Left ventricle myocardium inferior (tissue), 1 donor: ENCODE measurements at places on chromosomes 5 and 9. TPM values are rescaled to one million over a fixed set of nuclear protein-coding genes. Genes with fewer than 3 reads are reported as not detected.
A peak's percentile ranks its signal among the peaks of the same experiment; 100 is the strongest.

The RASEF gene
- total RNA-seq: 0.05 TPM

The PRDM9 gene
- total RNA-seq: not detected

The NSG2 gene
- 0.08 TPM for total RNA-seq

The PCDHB15 gene
- total RNA-seq: 2.8 TPM

The SPINK6 gene
- total RNA-seq: not detected

The WNT8A gene
- not detected for total RNA-seq

The SLC23A1 gene
- not detected for total RNA-seq

The HRCT1 gene
- 6.2 TPM for total RNA-seq

The ZNF354C gene
- 5.2 TPM for total RNA-seq

The TTC1 gene
- 94.2 TPM for total RNA-seq

- H3K4me3 ChIP-seq: peak within 1 kb of the TSS; percentile 93
- H3K27ac ChIP-seq: peak within 1 kb of the TSS; percentile 97
- peak; percentile 88 for DNase-seq
- H3K36me3 ChIP-seq: no peaks in the 10 kb centered on the region
- no peaks in the 10 kb centered on the region for H3K27me3 ChIP-seq
These were observed at the start of gene RNF145 for GRCh38 chr5:159209438-159210209. Gene RNF145 (minus strand): TSS chr5:159209553. CDS start chr5:159203617, 5,936 bp downstream.

DNA sequence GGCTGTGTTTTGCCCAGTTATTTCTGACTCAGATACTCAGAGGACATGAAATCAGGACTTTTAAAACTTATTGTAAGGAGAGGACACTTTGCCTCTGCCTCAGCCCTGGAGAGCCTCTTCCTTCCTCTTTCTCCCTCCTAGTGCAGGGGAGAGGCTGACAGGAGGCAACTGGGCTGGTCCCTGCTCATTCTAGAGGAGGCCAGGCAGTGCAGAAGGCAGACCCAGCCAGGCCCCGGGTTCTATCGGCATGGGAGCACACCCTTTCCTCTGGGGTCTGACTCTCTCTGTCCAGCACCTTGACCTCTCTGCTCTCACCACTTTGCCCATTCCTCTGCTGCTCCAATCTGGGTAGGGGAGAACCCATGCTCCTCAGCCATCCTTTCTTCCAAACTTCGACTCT, 16.0 kb upstream of the SMIM32 start:
- no peak for DNase-seq
- no peaks in the 10 kb centered on the region for H3K36me3 ChIP-seq
- H3K4me3 ChIP-seq: no peak overlapping the region
- H3K27me3 ChIP-seq: peaks cover 87% of the 10 kb centered on the region

DNA sequence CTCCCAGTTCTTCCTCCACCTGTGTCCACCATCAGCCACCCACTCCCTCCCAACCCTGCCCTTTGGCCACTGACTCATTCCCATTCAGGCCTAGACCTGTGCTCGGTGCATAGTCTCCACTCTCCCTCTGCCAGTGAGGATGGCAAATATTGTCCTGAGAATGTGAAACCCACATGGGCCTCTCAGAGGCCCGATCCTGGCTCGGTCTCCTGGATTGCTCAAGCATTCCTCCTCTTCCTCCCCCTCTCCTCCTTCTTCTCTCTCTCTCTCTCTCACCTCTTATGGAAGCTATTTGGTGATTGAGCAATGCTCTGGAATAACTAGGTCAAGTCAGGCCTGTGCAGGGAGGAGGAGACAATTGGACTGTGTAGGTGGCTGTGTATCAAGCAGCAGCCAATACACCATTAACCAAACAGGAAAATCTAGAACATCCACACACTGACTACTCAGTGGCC, 99.9 kb downstream of the KLF4 start:
- H3K4me3 ChIP-seq: no peak overlapping the region
- peaks cover 52% of the 10 kb centered on the region for H3K4me1 ChIP-seq
- no peaks in the 10 kb centered on the region for H3K27me3 ChIP-seq
- no peaks in the 10 kb centered on the region for H3K36me3 ChIP-seq

DNA sequence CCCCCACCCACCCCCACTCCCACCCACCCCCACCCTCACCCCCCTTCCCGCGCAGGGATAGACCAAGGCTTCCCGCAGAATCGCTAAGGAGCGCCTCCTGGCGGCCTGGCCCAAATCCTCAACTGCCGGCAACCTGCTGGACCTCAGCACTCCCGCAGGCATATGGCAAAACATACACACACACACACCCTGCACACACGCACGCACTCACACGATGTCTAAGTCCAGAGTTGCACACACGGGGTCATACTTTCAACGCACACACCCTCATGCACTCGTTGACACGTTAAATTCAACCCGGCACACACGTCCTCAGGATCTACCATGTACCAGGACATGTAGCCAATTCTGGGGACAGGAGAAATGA, 1.7 kb downstream of the CPLX2 start:
- no peaks in the 10 kb centered on the region for H3K36me3 ChIP-seq
- DNase-seq: no peak
- H3K27me3 ChIP-seq: peaks cover 88% of the 10 kb centered on the region
- peaks cover 14% of the 10 kb centered on the region for H3K4me1 ChIP-seq
- no peak overlapping the region for H3K4me3 ChIP-seq

DNA sequence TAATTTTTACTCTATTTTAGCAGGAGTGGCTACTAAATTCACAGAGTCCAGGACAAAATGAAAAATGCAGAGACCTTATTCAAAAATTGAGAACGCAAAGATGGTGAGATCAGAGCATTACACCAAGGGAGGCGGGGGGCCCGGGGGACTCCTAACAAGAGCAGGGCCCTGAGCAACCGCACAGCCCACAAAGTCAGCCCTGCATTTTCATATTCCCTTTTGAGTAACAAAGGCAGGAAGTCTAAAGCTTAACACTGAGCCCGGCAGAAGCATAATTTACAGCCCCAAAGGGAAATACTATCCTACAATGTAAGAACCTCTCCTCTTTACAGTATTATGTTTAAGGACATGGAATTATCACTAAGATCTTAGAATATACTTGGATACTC, 69.4 kb downstream of the TLE1 start:
- H3K27me3 ChIP-seq: peaks cover 5% of the 10 kb centered on the region
- peaks cover 31% of the 10 kb centered on the region for H3K36me3 ChIP-seq
- no peak for DNase-seq
- H3K27ac ChIP-seq: no peak overlapping the region

- no peak overlapping the region for H3K4me3 ChIP-seq
- peaks cover 48% of the 10 kb centered on the region for H3K36me3 ChIP-seq
- DNase-seq: no peak
- H3K4me1 ChIP-seq: peaks cover 38% of the 10 kb centered on the region
These were observed 109.0 kb downstream of the DPYSL3 start for GRCh38 chr5:147400881-147401280.

DNA sequence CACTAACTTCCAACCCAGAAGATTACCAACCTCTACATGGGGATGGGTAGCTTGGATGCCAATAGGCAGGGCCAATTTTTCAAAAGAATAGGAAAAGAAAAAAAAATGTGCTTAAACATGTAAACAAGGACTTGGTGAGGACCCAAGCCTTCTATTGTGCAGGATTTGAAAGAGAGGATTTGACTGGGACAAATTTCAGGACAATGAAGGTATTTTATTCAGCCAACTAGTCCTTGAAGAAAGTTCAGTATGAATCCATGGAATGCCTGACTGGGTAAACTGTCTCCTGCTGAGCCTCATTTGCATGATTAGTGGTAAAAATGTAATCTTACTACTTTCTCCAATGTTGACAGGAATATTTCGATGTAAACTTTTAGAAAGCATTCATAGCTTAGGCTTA, 192.5 kb upstream of the RORB start:
- H3K36me3 ChIP-seq: no peaks in the 10 kb centered on the region
- H3K27me3 ChIP-seq: no peaks in the 10 kb centered on the region
- H3K4me3 ChIP-seq: no peak overlapping the region
- no peaks in the 10 kb centered on the region for H3K4me1 ChIP-seq
- no peak overlapping the region for H3K27ac ChIP-seq

DNA sequence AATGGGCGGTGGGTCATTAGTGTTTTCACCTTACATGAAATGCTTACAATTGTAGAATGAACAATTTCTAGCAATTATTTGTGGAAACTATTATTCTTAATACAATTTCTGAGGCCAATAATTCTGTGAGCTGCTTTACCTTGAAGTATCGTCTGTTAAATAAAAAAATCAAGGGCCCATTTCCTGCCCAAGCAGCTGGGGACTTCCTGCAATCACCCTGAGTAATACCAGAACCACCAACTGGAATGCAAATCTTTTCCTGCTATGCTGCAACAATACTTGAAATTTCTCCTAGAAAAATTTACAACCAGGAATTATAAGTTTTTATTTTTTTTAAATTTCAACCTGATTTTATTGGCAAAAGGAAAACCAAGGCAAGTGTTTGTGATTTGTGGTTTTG, 52.6 kb downstream of the ADAMTS16 start:
- no peak overlapping the region for H3K27ac ChIP-seq
- no peak overlapping the region for H3K4me3 ChIP-seq
- no peaks in the 10 kb centered on the region for H3K4me1 ChIP-seq
- H3K27me3 ChIP-seq: peaks cover 6% of the 10 kb centered on the region

DNA sequence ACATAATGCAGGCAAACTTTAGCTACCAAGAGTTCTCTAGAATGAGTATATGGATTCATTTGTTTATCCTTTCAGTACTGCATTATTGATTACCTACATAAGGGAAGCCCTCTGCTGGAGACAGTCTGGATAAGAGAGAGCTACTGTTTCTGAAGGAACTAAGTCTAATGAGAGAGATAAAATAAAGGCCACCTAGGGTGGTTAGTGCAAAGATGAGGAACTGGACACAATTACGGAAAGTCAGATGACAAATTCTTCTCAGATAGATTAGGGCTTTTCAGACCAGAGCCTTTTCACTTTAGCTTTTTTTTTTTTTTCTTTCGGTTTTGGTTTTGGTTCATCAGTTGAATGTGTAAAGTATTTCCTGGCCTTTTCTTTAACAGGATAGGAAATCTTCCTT, 31.3 kb downstream of the ISOC1 start:
- H3K27ac ChIP-seq: peak overlapping the region; percentile 15
- H3K27me3 ChIP-seq: no peaks in the 10 kb centered on the region
- H3K4me1 ChIP-seq: peaks cover 10% of the 10 kb centered on the region
- H3K4me3 ChIP-seq: peak overlapping the region; percentile 7
- DNase-seq: no peak
- H3K36me3 ChIP-seq: no peaks in the 10 kb centered on the region

DNA sequence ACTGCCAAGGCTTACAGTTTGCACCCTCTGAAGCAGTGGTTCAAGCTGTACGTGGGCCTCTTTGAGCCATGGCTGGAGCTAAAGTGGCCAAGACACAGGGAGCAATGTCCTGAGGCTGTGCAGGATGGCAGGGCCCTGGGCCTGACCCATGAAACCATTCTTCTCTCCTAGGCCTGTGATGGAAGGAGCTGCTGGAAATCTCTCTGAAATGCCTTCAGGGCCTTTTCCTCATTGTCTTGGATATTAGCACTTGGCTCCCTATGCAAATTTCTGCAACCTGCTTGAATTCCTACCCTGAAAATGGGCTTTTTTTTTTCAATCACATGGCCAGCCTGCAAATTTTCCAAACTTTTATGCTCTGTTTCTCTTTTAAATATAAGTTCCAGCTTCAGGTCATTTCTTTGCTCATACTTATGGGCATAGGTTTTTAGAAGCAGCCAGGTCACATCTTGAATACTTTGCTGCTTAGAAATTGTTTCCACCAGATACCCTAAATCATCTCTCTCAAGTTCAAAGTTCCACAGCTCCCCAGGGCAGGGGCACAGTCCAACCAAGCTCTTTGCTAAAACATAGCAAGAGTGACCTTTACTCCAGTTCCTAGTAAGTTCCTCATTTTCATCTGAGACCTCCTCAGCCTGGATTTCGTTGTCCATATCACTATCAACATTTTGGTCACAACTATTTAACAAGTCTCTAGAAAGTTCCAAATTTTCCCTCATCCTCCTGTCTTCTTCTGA, 138.3 kb downstream of the OSTF1 start:
- no peak overlapping the region for H3K27ac ChIP-seq
- DNase-seq: no peak

- H3K27me3 ChIP-seq: no peaks in the 10 kb centered on the region
- DNase-seq: no peak
- H3K4me3 ChIP-seq: no peak overlapping the region
These were observed 14.0 kb downstream of the IL33 start for GRCh38 chr9:6229619-6230018.

GRCh38 chr5:128290152-128290858, 206.7 kb downstream of the SLC12A2 start:
- H3K4me1 ChIP-seq: no peaks in the 10 kb centered on the region
- H3K4me3 ChIP-seq: no peak overlapping the region
- DNase-seq: no peak
- no peak overlapping the region for H3K27ac ChIP-seq

DNA sequence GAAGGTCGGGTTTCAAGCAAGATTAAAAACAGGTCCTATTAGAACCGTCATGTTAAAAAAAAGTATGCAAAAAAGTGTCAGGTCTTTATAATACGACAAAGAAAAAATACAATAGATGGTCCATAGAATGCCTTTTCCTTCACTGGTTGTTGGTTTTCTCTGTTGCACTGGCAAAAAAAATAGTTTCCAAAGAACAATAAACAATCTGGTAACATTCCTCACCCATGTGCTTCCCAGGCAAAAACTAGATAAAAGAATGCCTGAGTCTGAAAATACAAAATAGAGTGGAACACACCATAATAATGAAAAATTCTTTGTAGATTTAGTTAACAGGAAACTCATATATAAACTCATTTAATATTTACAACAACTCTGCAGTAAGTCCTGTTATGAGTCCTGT, 590.0 kb upstream of the DMAC1 start:
- no peak for DNase-seq
- H3K27ac ChIP-seq: no peak overlapping the region
- no peaks in the 10 kb centered on the region for H3K36me3 ChIP-seq
- no peaks in the 10 kb centered on the region for H3K27me3 ChIP-seq

GRCh38 chr5:159106193-159106568, 6.5 kb upstream of the EBF1 start:
- no peaks in the 10 kb centered on the region for H3K36me3 ChIP-seq
- peaks cover 88% of the 10 kb centered on the region for H3K27me3 ChIP-seq
- H3K4me1 ChIP-seq: peaks cover 55% of the 10 kb centered on the region
- peak overlapping the region; percentile 53 for H3K27ac ChIP-seq
- peak overlapping the region; percentile 61 for H3K4me3 ChIP-seq
- DNase-seq: no peak
